EH (cell line): ENCODE measurements at places on chromosomes 12 and 14.

DNA sequence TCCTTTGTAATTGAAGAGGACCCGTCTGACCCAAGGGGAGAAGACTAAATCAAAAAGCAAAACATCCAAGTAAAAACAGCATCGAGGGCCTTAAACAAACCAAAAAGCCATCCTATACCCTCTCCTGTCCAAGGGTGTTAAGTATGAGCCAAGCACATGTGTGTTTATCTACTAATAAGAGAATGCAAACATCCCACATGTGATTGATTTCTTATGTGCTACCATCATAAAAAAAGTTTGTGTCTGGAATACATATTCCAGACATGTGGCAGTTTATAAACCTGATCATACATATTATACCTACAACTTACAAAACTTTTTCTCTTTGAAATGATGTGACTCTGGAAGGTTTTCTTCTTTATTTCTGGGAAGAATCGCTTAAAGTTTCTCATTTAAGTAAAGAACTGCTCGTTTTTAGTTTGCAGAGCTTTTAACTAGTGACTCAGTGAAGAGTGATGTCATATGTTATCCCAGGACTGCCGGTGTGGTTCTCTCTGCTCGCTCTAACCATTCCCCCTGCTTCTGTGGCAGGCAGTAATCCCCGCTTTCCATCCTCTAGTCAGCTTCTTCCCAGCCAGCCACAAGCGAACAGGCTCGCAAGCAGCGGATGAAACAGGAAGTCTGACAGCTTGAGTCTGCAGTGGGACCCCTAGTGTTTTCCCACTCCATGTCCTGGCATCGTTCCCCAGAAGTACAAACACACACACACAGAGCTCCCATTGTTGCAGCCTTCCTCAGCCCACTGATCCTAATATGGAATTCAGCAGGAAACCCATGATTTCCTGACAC lies 431 bp upstream of the RHOJ start:
- DNase-seq = peak; percentile 98

- DNase-seq = peak; percentile 41
Measured at GRCh38 chr12:132524405-132524804, 34.5 kb downstream of the FBRSL1 start.

GRCh38 chr14:52873694-52874093 lies 77.2 kb downstream of the FERMT2 start:
- peak; percentile 57 for DNase-seq

- peak; percentile 56 for DNase-seq
Measured at GRCh38 chr14:69619012-69619411, 7.6 kb downstream of the SUSD6 start.
